LHCN-M2 (cell line): ENCODE measurements at places on chromosomes 7 and 10.

DNA sequence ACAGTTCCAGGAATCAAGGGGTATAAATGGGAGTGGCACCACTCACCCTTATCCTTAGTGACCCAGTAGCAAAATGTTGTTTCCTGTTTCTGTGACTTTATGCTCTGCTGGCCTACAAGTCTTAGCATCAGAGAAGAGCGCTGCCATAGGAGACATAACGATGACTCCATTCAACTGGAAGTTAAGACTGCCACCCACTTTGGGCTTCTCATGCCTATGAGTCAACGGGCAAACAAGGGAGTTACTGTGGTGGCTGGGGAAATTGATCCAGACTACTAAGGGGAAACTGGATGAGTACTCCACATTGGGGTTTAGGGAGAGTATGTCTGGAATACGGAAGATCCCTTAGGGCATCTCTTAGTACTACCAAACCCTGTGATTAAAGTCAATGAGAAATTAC is 40.6 kb upstream of the PIK3CG start:
- DNase-seq: peak; percentile 20

- DNase-seq: no peak
Measured at GRCh38 chr10:811379-812175, 119.9 kb downstream of the LARP4B start.

GRCh38 chr7:5704534-5704922 is 76.9 kb downstream of the RNF216 start:
- DNase-seq: peak; percentile 85

DNA sequence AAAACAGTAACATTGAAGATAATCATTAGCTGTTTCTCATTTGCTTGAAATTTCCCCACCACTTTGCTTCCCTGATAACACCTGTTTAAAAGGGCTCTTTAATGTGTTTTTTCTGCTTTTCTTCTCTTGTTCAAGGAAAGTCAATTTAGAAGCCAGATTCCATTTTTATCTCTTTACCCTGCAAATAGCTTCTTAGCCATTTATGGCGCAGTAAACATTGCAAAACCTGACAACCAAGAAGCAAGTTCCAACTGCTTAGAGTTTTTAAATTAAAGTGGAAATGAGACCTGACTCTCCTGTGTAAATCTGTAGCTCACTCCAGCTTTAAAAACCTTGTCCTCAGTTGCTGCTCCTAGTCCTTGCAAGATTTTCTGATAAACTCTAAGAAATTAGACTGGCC is 30.1 kb downstream of the SGPL1 start:
- DNase-seq: no peak

DNA sequence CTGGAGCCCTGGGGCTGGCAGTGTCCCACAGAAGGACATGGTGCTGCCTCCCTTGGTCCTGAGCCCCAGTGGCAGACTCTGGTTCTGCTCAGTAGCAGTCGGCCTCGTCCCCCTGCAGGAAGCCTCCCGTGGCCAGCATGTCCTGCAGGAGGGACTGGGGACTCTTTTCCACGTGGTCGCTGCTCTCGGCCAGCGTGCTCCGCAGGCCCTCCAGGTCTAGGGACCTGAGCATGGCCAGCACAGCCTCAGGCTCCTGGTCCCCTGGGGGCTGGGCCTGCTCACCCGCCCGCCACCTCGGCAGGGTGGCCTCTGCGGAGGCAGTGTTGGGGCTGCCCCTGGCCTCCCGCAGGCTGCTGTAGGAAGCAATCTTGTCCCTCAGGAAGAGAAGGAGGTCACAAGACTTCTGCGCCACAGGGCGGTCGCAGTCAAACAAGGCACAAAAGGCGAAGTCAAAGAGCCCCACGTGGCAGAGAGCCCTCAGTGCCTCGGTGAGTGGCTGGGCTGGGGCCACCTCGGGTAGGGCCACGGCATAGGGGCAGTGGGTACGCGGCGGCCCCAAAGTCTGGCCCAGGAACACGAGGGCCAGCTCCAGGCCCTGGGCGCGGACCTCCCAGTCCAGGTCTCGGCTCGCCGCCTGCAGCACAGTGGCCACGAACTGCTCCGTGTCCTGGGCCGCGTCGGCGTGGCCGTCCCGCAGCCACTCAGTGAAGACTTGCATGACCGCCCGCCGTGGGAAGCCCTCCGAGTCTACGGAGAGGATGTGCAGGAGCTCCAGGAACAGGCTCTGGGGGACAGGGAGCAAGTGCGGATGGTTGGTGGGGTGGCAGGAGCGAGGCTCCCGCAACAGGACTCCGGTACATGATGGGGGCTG is 17.1 kb downstream of the BRAT1 start:
- no peak for DNase-seq

GRCh38 chr7:148914208-148914777 is 30.2 kb upstream of the EZH2 start:
- peak; percentile 83 for DNase-seq

- peak; percentile 18 for DNase-seq
Measured at GRCh38 chr7:96021568-96021967, 249.2 kb downstream of the DYNC1I1 start.

DNA sequence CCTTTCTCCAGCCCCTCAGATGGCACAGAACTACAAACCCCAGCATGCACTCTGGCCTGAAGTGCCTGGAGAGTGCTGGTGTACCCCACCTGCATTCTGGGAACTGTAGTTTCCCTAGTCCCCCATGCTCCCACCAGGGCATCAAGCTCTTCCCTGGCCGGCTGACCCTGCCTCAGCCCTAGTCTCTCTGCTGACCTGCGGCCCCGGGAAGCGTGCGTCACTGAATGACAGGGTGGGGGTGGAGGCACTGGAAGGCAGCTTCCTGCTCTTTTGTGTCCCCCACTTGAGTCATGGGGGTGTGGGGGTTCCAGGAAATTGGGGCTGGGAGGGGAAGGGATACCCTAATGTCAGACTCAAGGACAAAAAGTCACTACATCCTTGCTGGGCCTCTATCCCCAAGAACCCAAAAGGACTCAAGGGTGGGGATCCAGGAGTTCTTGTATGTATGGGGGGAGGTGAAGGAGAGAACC is 2.1 kb downstream of the NOS3 start:
- peak; percentile 36 for DNase-seq

DNA sequence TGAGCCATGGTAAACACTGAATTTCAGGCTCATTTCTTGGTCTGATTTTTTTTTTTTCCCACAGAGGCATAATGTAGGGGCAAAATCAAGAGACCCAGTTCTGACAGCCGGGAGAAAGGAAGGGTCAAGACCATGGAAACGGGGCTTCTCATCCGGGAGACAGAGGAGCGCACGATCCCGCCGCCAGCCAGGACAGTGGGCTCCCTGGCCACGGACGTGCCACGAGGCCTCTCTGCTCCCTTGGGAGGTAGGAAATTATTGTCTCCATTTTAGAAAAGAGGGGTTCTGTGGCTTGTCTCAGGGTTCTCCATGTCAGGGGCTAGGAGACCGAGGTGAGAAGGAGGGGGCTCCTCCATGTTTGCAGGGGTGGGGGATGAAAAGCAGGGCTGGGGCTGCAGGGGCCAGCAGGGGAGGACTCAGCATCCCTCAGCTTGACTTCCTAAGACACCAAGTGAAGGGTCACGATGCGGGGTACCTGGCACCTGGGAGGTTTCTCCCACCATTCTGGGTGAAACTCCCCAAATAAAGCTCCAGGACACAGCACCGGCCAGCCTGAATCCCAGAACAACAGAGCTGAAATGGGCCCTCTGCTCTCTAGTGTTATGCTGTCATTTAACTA is 37.6 kb downstream of the PPIF start:
- no peak for DNase-seq

DNA sequence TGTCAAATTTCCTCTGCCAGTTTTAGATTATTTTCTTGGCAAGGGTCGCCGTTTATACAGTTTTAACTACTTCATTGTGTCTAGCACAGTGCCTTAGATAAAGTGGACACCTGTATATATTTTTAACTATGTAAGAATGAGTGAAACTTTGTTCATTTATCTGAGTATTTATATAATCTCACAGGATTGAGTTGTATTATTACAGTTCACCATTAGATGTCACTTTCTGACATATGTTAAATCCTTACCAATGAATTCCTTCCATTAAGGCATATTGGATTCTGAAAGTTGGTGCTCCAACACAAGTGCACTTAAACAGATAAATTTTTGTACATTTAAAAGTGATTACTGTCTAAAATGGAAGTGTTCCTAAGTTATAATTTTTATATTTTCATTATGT is 43.0 kb downstream of the ZMYND11 start:
- DNase-seq: peak; percentile 29

DNA sequence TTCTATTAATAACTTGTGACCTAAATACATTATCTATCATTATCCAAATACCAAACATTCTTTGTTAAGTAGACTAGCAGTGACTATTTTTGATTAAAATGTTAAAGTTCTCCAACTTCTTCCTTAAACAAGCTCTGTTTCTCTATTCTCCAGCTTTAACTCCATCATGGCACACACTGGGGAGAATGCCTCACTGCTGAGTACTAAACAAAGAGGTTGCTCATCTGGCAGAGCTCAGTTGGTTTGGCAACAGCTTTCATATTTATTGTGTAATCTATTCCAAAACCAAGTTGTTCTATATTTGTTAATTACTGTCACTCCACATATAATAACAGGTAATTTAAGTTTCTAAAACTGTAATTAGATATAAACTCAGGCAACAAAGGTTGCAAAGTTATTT is 89.6 kb downstream of the USP6NL start:
- DNase-seq: no peak

GRCh38 chr10:125990974-125991373 is 94.6 kb downstream of the FANK1 start:
- DNase-seq: no peak

DNA sequence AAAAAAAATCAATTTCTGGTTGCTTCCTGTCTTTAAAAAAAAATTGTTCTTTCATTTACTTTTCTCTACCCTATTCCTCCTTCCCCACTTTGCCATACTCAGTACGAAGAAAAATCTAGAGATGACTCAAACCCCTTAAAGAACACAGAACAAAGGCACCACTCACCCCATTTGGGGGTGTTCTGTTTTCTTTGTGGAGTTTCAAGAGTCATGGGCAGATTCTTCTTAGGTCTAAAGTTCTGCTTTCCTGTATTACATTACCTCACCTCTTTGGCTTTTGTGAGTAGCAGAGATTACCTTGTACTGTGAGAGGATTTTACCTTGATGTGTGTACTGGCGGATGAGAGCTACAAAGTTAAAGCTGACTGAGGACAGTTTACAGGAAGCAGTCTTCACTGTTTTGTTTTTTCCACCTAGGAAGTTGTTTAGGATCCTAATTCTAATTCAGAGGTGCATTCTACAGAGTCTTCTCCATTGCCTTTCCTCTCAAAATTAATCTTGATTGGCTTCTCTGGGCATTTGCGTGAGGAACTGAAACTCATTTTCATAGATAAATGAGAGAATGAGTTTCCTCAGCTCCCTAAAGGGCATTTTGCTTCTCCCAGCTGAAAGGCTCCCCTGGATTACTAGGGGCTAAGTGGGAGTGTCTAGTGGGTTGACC is 20.7 kb downstream of the AVL9 start:
- peak; percentile 54 for DNase-seq

- no peak for DNase-seq
Measured at GRCh38 chr7:137684776-137685175, 162.0 kb downstream of the DGKI start.

DNA sequence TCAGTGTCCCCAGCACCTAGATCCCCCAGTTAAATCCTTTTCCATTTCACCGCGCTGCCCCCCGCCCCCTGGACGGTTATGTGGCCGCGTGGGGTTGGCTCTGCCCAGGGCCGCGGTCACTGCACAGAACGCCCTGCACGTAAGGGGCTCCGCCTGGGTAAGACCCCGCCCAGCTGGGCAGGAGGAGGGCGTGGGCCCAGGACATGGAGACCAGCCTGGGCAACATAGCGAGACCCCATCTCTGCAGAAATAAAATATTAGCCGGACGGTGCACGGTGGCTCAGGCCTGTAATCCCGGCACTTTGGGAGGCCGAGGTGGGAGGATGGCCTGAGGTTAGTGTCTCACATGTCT is 650 bp upstream of the ZFAND2A start:
- peak; percentile 34 for DNase-seq

- no peak for DNase-seq
Measured at GRCh38 chr7:54802841-54803240, 43.8 kb upstream of the SEC61G start.

- DNase-seq: no peak
Measured at GRCh38 chr10:48472501-48473069, 132.3 kb downstream of the ARHGAP22 start.

GRCh38 chr7:55133630-55134358 is 115.0 kb downstream of the EGFR start:
- DNase-seq: peak; percentile 100

DNA sequence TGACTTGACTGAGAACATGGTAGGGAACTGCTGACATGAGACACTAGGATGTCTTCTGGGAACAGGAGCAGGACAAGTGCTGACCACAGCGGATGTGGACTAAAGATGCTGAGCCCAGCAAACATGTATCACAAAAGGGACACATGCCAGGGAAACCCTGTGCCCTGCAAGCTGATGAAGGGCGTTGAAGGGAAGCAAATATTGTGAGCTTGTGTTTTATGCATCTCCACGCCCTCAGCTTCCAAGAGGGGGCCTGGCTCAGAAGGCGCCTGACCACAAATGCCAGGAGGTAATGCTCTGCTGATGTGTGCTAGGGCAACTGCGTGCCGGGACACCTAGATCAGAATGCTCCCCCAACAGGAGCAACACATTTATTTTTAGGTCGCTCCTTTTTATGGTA is 207.3 kb downstream of the CXCL12 start:
- no peak for DNase-seq

DNA sequence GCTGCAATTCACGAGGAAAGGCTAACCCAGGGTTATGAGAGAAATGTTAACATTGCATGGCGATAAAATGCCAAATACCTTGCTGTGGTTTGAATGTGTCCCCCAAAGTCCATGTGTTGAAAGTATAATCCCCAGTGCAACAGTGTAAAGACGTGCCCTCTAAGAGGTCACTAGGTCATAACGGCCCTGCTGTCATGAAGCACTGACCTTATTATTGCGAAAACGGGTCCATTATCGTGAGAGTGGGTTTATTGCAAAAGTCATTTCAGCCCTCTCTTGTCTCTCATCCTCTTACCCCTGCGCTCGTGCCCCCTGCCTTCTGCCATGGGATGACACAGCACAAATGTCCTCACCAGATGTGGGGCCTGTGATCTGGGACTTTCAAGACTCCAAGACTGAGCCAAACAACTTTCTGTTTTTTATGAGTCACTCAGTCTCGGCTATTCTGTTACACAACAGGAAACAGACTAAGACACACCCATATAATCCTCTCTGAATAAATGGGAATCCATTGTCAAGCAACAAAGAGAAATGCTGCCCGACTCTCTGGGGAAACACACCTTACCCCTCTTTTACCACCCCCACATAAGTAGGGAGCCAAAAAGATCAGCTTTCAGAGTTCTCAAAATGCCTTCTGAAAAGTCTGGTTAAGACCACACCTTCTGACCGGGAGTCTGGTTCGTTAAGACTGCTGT is 73.1 kb upstream of the UCN3 start:
- peak; percentile 85 for DNase-seq

GRCh38 chr7:40866601-40867000 is 731.8 kb downstream of the SUGCT start:
- DNase-seq: no peak

GRCh38 chr10:75525067-75525466 is 93.6 kb downstream of the LRMDA start:
- DNase-seq: no peak

- DNase-seq: no peak
Measured at GRCh38 chr7:73972614-73973013, 55.4 kb upstream of the ELN start.

- DNase-seq: no peak
Measured at GRCh38 chr7:143460271-143460979, 17.2 kb downstream of the TAS2R60 start.

GRCh38 chr10:78906734-78907390 is 161.9 kb upstream of the ZMIZ1 start:
- DNase-seq: no peak
